CD8-positive, alpha-beta T cell (primary cell): ENCODE measurements at places on chromosomes 16 and 17. TPM values are rescaled to one million over a fixed set of nuclear protein-coding genes. Genes with fewer than 3 reads are reported as not detected.

GRCh38 chr17:17119106-17119505, 76.8 kb downstream of the MPRIP start:
- DNase-seq, result no peak

COTL1 gene
- total RNA-seq, result 194 TPM

GRCh38 chr16:23607726-23608125, 11.6 kb upstream of the NDUFAB1 start:
- DNase-seq, result no peak

- no peak for DNase-seq
Measured at GRCh38 chr17:75499313-75500022, 15.9 kb downstream of the CASKIN2 start.

DNA sequence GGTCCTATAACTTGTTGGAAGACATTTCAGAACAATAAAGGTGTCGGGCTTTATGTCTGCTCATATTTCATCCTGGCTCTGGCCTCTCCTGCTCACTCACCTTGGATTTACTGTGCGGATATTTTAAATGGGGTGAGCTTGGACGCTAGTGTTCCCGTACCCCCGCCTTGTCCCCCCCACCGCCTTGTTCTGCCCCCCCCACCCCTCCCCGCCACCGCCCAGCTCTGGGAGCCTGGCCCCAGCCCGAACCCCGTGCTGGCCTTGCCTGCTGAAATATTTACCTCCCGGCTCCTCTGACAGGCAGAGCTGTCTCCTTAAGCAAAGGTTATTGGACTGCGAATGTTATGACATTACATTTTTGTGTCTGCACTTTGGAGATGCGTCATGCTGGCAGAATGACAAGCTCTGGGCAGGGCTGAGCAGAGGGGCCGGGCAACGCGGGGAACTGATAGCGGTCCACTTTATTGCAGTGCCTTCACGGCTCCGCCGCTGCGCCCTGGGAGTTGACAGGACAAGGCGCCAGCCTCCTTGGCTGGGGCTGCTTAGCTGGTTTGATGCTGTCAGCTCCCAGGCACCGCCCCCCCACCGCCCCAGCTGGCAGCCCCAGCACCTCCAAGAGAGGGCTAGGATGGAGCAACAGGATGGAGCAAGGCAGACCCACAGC, 222.5 kb upstream of the GSE1 start:
- no peak for DNase-seq

IKZF3 gene
- 59.8 TPM for total RNA-seq

TP53TG3D gene
- total RNA-seq, result not detected

TSPAN10 gene
- 0.22 TPM for total RNA-seq
